ENCODE measurements at places on chromosomes 4 and X.

- DNase-seq: no peak
Measured at GRCh38 chr4:42641161-42641560, 15.7 kb downstream of the ATP8A1 start.

DNA sequence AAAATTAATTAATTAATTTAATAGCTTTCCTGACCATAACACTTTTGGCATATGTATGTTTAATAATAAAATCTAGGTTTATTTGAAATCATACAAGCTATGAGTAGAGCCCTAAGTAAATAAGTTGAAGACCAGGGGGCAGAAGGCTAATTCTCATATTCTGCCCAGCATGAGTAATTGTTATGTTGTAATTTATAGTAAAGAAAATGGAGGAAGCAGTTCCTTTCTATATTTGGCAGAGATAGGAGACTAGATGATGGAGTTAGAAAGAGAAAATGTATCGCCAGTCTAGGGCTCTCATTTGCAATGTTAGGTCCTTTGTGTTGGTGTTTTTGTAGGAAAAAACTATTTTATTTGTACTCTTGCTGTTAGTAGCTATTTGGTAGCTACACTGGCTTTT, 89.1 kb downstream of the FNIP2 start:
- DNase-seq: no peak

DNA sequence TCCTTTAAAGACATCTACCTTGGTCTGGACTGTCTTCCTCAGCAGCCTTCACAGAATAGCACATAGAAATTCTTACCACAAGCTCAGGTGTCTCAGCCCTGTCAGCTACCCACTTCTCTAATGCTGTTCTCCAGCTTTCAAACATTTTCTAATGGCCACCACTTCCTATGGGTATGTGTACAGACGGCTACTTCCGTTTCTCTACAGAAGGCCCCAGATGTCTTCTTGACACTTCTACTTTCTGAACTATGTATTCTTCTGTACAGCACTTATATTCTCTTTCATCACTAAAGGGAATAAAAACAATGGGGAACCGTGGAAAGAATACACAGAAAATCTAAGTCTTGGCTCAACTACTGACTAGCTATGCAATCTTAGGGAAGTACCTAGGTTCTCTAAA, 13.3 kb downstream of the OPHN1 start:
- DNase-seq: no peak

DNA sequence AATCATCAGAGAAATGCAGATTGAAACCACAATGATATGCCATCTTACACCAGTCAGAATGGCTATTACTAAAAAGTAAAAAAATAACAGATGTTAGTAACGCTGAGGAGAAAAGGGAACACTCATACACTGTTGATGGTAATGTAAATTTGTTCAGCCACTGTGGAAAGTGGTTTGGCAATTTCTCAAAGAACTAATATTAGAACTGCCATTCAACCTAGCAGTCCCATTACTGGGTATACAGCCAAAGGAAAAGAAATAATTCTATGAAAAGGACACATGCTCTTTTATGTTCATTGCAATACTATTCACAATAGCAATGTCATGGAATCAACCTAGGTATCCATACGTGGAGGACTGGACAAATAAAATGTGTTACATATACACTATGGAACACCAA, 566.3 kb downstream of the STPG2 start:
- DNase-seq: no peak

GRCh38 chr4:3875466-3875865, 109.3 kb downstream of the ADRA2C start:
- no peak for DNase-seq
